Activated naive CD4-positive, alpha-beta T cell (primary cell): ENCODE measurements at places on chromosomes 6 and 20.

DNA sequence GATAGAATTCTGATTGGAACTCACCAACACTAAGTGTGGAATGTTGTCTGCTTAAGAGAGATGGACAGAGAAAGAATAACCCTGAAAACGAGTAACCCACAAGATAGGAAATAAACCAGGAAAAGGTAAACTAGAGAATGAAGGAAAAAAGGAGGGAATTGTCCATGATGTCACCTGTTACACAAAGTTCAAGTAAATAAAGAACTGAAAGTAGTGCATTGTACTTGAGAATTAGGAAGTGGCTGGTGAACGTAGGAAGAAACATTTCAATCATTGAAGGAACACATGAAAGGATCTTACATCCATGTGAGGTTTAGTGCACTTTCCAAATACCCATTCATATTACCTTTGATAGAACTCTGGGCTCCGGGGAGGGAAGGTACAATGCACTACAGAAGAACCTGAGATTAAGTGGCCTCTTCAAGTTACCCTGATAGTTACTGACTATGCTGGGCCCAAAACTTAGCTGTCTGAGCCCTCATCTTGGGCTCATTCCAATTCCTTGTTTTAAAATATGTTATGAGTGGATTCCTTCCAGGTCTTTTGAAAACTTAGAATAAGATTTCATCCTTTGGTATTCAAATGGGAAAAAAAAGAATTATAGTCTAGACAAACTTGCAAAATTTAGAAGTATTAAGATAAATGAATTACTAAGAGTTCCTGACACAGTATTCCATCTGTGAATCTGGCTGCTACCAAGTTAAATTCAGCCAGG, 1.1 kb upstream of the STX7 start:
- no peak for DNase-seq

- DNase-seq: no peak
Observed at GRCh38 chr6:39416026-39416425, 93.5 kb upstream of the KCNK16 start.

GRCh38 chr6:2632976-2633584, 117.6 kb downstream of the MYLK4 start:
- DNase-seq: no peak

- no peak for DNase-seq
Observed at GRCh38 chr6:164148788-164149187, 734.3 kb downstream of the QKI start.

DNA sequence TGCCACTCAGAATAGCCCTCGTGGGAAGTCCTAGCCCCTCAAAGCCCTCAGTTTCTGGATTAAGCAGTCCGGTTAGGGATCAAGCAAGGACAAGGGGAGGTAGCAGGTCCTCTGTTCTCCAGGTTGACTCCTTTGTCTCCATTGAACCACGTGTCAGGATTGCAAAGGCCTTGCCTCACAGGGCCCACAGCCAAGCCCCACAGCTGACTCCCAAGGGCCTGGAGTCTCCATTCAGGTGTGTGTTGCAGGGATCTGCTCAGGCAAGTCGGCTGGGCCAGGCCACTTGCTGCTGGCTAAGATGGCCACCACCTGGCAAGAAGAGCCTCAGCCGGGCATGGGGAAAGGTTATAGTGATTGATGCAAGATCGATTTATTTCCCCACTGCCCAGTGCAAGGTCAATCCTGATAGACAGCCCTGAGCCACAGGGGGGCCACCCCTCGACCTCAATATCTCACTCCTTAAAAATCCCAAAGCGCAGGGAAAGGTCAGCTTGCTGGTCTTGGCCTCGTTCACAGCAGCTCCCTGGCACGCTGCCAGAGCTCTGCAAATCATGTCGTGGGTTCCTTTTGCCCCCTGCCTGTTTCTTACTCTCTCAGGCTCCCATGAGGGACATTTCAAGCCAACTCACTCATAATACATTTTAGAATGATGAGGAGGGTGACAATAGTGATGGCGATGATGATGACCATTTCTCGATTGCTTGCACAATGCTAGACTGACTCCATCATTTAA, 75.9 kb downstream of the EDN3 start:
- DNase-seq: no peak

DNA sequence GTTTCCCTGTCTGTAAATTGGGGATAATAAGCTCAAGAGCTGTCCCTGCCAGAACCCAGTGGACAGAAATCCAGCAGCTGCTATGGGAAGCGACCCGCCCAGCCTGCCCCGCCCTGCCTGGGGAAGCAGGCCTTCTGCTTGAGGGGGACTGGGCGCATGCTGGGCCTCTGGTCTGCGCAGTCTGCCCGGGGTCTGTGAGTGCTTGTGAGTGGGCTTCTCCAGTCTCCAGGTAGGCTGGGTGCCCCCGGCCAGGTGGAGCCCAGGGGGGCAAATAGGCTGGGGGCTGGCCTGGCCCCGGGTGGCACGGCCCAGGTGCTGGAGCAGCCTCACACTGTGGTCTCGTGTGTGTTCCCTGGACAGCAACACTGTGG, 648 bp upstream of the RBBP8NL start:
- DNase-seq: no peak

GRCh38 chr20:1997483-1998192, 3.8 kb upstream of the PDYN start:
- no peak for DNase-seq

DNA sequence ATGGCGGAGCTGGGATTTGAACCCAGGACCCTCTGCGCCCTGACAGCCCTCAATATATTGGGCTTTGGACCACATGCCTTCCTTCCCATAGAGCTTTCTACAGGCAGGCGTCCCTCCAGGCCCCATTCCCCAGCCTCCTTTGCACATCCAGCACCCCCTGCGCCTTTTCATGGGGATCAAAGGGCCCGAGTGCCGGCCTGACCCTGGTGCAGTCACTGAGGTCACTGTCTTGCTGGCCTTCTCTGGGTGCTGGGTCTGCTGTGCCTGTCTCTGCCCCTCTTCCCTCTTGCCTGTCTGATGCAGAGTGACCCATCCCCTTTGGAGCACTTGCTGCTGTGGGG, 1.7 kb downstream of the OPRL1 start:
- no peak for DNase-seq

DNA sequence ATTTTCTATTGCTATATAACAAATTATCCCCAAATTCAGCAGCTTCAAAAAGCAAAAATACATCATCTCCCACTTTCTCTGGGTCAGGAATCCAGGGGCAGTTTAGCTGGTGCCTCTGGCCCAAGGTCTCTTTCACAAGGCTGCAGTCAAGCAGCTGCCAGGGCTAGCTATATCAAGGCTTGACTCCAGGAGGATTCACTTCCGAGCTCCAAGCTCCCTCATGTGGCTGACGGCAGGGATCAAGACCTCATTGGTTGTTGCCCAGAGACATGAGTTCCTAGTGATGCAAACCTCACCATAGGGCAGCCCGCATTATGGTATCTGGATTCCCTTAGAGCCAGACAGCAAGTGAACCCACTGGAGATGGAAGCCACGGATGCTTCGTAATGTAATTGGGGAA, 1.3 kb upstream of the VNN1 start:
- no peak for DNase-seq

GRCh38 chr6:117167520-117168271, 97.7 kb upstream of the VGLL2 start:
- no peak for DNase-seq

DNA sequence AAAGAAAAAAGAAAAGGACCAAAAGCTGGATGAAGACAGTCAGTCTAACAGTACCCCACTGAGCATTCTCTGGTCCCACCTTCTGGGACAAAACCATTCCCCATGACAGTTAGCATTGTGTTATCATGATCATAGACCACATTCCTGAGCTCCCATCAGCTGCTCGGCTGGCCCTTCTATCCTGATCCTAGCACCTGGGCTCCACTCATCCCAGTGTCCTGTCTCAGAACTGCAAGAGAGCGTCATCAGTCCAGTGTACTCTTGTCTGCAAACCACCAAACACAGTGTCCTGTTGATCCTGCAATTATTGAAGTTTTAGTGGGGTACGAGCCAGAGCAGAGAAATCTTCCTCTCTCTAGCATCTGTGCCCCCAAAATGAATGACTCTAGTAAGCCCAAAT, 16.0 kb upstream of the TAAR1 start:
- no peak for DNase-seq

- DNase-seq: no peak
Observed at GRCh38 chr6:37324131-37325033, 29.4 kb upstream of the RNF8 start.

- DNase-seq: no peak
Observed at GRCh38 chr6:147149092-147149491, 55.1 kb upstream of the STXBP5 start.

DNA sequence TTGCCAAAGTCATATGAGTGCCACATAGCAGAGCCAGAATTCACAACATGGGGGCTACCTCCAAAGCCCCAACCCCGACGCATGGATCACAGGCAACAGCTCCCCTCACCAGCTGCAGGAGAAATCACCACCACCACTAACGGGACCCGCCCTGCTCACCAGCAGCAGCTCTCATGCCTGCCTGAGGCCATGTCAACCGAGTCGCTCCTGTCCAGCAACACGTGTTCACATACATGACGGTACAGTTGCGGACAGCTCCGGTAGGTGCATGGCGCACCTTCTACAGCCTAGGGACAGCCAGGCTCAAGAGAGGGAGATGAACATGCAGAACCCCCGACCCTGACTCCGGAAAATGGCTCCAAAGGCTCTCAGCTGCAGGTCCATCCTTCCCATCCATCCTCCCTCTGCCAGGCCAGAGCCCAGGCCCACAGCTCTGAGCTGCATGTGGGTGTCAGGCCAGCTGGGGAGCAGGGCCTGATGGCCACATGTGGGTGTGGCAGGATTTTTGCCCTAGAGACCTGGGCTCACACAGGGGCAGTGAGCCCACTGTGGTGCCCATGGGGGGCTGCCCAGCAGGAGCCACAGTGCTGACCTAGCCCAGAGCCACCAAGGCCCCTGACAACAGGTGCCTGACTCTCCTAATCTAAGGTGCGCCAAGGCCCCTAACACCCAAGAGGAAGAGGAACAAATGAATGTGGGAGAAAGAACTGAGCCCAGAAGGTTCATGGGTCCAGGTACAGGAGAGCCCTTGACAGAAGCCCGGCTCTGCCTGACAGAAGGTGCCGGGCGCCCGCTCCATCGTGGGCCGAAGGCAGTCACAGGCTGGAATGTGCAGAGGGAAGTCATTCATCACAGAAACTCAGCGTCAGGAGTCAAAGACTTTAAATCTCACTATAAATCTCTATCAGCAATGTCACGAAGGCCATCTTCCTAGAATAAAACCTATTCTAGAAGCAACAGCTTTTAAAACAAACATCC, 10.5 kb downstream of the RPS6KA2 start:
- DNase-seq: no peak

DNA sequence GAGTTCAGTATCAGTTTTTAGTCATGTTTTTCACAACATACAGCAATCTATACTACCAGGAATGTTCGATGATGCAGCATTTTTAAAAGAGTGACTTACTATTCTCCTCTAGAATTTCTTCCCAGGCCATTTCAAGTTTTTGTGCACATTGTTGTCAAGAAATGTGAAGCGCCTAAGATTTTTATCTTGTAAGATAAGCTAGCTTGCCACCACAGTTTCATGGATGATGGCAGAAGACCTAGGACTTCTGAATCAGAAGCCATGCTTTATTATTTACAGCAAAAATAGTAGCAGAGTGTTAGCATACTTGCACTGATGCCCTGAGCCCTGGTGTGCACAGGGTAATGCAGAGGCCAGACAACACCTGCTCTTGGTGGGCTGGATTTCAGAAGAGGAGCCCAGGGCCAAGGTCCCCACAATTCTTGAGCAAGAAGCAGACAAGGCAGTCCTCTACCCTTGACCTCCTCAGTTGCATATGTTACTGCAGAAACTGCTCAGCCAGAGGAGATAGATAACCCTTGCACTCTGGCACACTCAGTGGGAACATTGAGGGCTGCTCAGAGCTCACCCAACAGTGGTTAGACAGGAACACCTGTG, 99.2 kb downstream of the QKI start:
- DNase-seq: no peak

DNA sequence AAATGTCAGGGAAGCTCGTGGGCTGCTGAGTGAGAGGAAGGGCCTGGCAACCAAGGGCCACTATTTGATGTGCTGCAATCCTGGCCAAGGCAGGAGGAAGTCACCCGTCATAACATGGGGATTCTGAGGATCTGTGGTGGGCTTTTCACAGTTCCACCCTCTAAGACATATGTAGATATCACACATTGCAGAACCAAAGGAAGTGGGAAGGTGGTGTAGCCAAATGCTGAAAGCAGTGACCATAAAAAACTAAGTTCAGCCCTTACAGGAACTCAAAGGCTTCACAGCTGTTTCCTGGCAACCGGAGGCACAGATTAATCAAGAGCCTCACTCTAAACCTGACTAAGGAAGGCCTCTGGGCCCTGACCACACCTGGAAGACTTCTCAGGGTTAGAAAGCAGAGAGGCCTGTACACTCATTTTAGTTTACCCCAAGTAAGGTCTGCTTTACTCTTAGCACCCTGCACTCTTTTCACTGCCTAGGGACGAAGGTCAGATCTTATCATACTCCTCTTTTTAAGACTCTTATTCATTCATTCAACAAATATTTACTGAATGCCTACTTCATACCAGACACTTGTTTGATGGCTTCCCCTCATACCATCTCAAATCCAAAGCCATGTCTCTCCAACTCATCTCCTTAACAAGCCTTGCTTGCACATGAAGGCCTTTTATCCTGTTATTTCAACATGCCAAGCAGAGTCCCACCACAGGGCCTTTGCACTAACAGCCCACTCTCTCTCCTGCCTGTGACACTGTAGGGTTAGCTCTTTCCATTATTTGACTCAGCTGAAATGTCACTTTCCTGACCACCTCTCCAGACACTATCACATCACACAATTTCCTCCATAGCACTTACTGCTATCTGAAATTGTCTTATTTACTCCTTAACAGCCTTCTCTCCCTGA, 2.6 kb downstream of the UBE2V1 start:
- DNase-seq: no peak

- no peak for DNase-seq
Observed at GRCh38 chr6:43865932-43866645, 96.1 kb downstream of the VEGFA start.

GRCh38 chr20:40205971-40206370, 483.1 kb downstream of the MAFB start:
- no peak for DNase-seq

DNA sequence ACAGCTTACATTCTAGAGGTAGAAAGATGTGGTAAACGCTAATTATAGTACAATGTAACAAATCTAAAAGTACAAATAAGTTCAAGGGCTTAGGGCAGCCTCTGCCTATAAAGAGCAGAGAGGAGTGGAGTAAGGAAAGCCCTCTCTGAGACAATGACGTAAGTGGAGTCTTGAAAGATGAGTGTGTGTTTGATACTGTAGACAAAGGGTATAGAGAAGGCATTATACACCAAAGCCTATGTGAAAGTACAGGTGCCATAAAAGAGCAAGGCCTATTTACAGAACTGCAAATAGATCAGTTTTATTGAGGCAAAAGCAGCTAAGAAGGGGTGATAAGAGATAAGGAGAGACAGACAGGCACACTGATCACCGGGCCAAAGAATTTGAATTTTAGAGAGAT, 10.9 kb downstream of the GOPC start:
- no peak for DNase-seq

- no peak for DNase-seq
Observed at GRCh38 chr6:168709390-168709789, 268.4 kb downstream of the SMOC2 start.
